ENCODE measurements at places on chromosomes 11 and 22. TPM values are rescaled to one million over a fixed set of nuclear protein-coding genes. Genes with fewer than 3 reads are reported as not detected.

The HTR3B gene
- not detected for total RNA-seq

The APOBEC3B gene
- total RNA-seq, result 2.2 TPM

The BSCL2 gene
- 40.2 TPM for total RNA-seq

The HBE1 gene
- total RNA-seq, result not detected

The KCNK7 gene
- total RNA-seq, result 0.33 TPM

The SERPING1 gene
- 421 TPM for total RNA-seq

The MIAT gene
- 1.9 TPM for total RNA-seq

The ACRV1 gene
- 0.29 TPM for total RNA-seq

Data from breast epithelium (tissue), 4 donors.